ENCODE measurements at places on chromosomes 6 and 20.
A peak's percentile ranks its signal among the peaks of the same experiment; 100 is the strongest.

DNA sequence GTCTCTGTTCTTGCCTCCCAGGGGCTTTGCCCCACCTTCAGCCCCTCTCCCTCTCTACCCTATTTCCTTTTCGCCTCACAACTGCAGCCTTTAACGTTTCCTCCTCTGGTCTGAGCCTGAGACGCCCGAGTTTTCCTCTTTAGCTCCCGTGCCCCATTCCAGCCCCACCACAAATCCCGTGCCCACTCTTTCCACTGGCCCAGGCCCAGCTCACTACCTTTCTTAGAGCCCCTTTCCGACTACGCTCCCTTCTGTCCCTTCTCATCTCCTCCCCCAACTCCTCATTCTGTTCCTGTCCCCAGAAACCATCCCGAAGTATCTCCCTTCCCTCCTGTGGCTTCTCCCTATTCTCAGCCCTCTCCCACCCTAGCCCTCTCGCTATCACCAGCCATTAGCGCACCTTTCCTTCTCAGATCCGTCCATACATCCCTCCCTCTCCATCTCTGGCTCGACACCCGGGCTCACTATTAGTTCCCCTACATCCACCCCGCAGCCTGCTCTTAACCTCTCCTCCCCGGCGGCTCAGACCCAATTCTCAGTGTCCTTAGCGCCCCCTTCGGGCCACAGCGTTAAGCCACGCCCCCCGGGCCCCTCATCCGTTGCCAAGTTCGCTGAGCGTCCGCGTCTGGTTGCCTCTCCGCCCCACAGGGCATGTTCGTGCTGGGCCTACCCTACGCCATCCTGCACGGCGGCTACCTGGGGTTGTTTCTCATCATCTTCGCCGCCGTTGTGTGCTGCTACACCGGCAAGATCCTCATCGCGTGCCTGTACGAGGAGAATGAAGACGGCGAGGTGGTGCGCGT lies 2.7 kb downstream of the SLC32A1 start:
- peak; percentile 50 for DNase-seq

DNA sequence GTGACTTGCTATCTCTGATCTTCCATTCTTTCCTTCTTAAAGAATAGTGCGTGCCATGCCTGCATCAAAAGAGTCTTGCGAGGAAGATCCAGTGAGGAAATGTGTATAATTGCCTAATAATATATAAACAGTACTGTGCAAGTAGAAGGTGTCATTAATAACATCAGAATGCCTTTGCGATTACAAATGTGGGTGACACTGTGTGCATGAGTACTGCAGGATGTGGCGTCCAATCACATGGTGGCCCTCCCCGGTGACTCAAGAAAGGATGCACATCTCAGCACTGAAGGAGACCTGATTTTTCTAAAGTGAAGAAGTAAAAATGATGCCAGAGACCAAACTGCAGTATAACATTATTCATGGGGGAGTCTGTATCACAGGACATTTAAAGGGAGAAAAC lies 107.5 kb upstream of the EDN1 start:
- DNase-seq: no peak

GRCh38 chr6:136192902-136193301 lies 57.2 kb downstream of the MTFR2 start:
- DNase-seq: no peak

GRCh38 chr6:151689499-151690201 lies 117.8 kb upstream of the ESR1 start:
- no peak for DNase-seq

GRCh38 chr20:14720251-14720650 lies 382.8 kb upstream of the FLRT3 start:
- no peak for DNase-seq

GRCh38 chr20:671252-672030 lies 4.2 kb downstream of the SCRT2 start:
- no peak for DNase-seq

DNA sequence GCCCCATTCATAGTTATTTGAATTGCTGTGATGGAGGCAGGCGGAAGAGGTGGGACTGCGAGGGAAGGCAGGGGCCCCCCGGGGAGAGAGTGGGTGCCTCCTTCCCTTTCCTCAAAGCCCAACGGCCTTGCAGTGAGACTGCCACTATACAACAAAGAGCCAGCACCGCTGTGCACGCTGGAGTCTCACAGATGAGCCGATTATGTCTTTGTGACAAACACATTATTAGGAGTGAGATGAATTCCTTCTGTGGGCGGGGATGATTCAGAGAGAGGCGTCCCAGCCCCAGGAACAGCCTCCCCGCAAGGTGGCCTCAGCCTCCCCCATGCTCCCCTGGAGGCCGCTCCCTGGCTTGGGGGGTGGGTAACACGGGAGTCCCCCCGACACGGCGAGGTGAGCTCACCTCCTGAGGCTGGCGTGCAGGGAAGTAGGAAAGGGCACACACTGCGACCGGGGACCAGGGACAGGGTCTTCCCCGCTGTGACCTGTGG lies 26.7 kb downstream of the NTSR1 start:
- DNase-seq: no peak

DNA sequence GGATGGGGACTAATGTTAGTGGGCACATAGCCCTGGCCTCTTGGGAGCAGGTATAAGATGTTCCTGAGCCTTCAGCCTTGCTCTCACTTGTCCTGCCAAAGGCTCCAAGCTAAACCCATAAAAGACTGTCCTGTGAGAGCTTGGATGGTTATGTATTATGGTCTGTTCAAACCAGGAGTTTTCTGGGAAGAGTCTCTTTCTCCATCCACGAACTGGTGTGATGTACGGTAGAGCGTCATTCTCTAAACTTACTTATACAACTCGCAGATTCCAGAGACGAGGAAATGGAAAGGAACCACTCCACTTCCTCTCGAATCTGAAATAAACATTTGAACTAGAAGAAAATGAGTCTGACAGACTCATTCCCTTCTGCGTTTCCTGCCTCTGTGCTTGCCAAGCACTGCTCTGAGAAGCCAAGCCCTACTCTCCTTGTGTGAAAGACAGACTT lies 5.3 kb downstream of the SOBP start:
- no peak for DNase-seq
